ENCODE measurements at places on chromosomes 12 and 14.

- DNase-seq: no peak
Measured at GRCh38 chr12:27186022-27186839, 57.9 kb upstream of the STK38L start.

- no peak for DNase-seq
Measured at GRCh38 chr12:99201906-99202645, 445.5 kb upstream of the GARIN6 start.

GRCh38 chr12:27012239-27012981, 1.8 kb downstream of the TM7SF3 start:
- DNase-seq: no peak

DNA sequence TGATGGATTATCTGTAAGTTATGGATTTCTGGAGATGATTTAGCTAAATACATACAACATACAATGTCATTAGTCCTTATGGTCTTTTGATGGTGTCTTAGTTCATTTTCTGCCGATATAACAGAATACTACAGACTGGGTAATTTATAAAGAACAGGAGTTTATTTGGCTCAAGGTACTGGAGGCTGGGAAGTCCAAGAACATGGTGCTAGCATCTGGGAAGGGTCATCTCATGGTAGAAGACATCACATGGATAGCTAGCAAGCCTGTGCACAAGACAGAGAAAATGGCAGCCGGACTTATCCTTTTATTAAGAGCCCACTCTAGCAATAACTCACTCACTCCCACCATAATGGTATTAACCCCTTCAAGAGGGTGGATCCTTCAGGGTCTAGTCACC, 24.2 kb downstream of the KLHL28 start:
- no peak for DNase-seq

DNA sequence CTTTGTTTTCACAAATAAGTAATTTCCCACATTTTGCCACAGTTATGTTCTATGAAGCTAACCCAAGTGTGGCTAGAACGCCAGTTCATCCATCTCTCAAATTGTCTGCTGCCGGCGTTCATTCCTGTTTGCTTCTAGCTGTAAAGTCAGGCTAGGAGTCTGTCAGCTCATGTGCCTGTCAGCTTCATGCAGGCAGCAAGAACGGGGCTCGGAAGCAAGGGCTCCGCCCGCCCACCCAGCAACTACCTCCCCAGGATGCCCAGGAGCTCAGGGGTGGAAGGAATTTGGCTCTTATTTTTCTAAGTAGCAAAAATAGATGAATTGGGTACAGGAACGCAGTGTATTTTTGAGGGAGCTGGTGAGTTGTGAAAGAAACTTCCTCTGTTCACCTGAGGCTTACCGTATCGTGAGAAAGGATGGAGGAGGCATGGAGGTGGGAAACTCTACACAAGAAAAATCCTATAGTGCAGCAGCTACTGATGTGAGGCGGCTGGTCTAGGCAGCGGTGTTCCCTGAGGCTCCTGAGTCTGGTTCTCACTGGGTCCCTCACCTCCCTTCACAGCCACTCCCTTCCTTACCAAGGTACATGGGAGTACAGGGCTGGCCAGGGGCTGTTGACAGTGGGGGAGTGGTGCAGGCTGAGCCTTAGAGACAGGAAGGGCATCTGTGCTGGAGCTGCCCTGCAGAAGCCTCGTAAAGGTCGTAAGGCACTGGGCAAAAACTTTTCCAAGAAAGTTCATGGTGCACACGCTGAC, 54.5 kb upstream of the AMN start:
- DNase-seq: no peak

- DNase-seq: peak; percentile 8
Measured at GRCh38 chr12:93460902-93461301, 6.4 kb upstream of the MRPL42 start.

DNA sequence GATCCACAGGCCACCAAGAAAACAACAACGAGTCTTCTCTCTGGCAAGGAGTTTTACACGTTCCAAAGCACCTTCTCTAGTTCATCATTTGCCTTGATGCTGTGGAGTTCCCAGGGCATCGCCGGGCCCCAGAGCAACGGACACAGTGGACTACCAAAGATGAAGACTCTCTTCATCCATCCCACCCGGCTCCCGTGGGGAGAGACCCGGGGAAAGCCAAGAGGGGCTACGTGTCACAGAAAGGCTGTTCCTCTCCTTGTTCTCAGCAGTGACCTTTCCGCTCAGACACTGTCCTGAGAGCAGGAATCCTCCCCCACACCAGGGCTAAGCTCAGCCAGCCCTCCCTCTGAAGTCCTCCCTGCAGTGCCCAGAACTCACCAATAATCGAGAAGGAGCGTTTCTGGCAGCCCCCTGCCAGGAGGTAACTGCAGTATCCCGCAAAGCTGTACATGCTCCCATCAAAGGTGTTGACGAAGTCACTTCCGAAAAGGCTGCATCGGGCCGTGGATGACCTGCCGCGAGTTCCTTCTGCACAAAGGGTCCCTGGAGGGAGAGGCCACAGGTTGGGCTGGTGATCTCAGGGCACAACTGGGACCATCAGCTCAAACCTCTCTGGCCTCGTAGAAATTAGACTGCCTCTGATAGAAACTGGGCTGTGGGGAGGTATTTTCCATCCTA, 3.5 kb downstream of the VWF start:
- no peak for DNase-seq

- no peak for DNase-seq
Measured at GRCh38 chr14:72111911-72112310, 179.7 kb downstream of the RGS6 start.

GRCh38 chr14:28774764-28775735, 8.5 kb downstream of the FOXG1 start:
- no peak for DNase-seq

- no peak for DNase-seq
Measured at GRCh38 chr12:51951843-51952722, 584 bp downstream of the ACVR1B start.

Measured in fibroblast of skin of abdomen (primary cell).